ENCODE measurements at places on chromosomes 13 and 19.

DNA sequence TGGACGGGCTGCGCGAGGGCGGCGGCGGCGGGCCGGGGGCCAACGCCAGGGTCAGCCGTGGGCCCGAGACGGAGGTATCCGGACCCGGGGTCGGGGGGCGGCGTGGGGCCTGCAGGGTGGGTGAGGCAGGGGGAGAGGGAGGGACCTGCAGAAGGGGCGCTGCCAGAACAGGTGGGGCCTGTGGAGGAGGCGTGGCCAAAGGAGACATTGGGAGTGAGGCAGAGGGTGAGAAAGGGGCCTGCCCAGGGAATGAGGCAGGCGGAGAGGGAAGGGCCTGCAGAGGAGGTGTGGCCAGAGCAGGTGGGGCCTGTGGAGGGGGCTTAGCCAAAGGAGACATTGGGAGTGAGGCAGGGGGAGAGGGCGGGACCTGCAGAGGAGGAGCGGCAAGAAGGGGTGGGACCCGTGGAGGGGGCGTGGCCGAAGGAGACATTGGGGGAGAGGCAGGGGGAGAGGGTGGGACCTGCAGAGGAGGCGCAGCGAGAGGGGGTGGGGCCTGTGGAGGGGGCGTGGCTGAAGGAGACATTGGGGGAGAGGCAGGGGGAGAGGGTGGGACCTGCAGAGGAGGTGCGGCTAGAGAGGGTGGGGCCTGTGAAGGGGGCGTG is 4.2 kb downstream of the PRR36 start:
- DNase-seq, result peak; percentile 63

DNA sequence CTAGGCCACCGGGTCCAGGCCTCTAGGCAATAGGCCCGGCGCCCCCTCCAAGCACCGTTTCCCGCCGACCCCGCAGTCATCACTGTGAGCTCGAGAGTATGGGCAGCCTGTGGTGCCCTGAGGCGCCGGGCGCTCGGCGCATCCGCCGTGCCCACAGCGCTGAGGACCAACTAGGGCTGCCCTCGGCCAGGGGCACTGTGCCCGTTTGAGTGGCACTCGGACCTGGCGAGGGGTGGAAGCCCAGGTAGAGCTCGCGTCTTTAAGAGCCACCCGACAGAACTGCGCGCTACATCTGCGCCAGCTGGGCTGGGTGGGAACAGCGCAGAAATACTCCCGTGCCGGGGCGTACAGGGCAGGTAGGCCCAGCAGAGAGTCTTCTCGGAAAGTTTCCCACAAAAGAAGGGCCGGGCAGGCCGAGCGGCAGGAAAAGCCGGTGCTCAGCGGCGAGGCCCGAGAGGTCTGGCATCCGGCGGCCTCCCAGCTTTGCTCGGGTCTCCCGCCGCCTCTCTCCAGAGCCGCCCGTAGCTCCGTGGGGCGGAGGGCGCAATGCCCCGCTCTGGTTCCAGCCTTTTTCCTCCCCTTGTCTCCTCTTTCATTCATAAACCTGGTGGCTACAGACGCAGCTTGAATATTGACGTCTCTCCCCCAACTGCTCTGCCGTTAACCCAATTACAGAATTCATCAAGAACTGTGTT is 5.4 kb upstream of the SOX1 start:
- no peak for DNase-seq

GRCh38 chr13:71867131-71867814 is at the start of gene DACH1:
Gene DACH1, minus strand, starts transcription at chr13:71867204.
- DNase-seq, result peak; percentile 71

- DNase-seq, result no peak
Measured at GRCh38 chr13:32840989-32841713, 175.1 kb upstream of the KL start.

DNA sequence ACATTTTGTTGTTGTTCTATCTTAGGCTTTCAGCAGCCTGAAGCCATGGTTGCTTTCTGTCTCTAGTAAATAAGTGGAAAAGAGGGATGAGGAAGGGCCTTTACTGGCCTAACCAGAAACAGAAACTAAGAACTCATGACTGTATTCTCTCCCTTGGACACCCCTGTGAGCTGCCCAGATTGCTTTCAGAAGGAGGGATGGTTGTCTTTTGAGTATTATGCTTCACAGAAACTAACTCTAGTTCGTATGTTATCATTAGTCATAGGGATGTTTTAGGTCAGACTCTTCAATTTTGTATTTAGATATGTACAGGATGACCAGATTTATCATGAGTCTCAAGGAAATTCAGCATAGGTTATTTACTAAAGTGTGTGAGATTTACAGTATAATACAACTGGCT is 17.5 kb downstream of the BORA start:
- no peak for DNase-seq

DNA sequence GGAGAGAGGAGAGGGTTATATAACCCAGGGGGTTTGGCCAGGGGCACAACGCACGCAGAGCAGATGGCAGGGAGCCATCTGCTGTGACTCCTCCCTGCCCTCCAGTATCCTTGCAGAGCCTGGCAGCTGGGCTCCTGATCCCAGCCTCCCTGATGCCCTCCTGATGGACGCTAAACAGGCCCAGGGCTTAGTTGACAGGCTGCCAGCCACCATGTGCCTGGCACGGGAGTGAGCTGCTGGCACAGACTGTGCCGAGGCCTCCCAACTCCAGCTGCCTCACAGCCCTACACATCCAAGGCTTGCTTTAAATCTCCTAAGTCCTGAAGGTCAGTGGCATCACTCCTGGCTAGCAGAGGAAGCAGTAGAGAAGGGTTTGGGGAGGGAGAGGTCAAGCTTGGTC is 16.7 kb downstream of the SYDE1 start:
- DNase-seq, result peak; percentile 66

DNA sequence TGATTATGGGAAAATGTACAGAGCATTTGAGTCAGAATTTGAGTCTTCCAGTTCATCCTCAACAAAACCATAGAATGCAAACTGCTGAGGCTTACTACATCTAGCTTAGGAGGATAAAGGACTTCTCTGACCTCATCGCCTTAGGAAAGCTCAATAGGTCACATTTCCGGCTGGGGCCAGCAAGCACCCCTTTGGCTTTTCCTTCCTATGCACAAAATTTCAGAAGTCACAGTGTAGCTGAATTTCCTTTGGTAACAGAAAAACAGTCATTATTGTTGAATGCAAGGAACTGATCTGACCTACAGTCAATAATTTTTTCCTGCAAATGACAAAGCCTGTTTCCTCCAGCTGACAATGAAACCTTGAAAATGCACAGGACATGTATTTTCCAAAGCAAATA is 32.8 kb upstream of the LRCH1 start:
- DNase-seq, result no peak

DNA sequence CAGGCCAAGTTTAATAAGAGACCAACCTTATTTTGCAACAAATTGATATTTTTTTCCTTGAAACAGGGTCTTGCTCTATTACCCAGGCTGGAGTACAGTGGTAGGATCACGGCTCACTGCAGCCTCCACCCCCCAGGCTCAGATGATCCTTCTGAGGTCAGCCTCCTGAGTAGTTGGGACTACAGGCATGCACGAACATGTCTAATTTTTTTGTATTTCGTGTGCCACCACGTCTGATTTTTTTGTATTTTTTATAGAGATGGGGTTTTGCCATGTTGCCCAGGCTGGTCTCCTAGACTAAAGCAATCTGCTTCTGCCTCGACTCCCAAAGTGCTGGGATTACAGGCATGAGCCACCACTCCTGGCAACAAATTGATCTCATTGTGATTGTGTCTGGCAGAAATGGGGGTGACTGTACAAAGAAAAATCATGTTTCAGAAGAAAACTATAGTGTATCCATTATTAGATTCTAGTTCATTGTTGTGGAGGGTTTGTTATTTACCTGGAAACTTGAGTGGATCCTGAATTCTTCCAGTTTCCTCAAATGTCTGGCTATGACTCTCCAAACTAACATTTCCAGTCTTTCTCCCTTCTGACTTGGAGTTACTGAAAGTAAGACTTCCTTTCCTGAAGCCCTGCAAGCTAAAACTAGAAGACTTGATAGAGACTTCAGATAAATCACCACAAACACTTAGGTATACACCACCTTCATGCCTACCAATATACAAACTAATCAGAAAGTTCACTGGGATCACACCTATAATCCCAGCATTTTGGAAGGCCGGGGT is 17.3 kb upstream of the AKT2 start:
- no peak for DNase-seq

Measured in transverse colon (tissue), 4 donors.